Pancreas (tissue), 10 donors: ENCODE measurements at places on chromosomes 4 and X.
A peak's percentile ranks its signal among the peaks of the same experiment; 100 is the strongest.

DNA sequence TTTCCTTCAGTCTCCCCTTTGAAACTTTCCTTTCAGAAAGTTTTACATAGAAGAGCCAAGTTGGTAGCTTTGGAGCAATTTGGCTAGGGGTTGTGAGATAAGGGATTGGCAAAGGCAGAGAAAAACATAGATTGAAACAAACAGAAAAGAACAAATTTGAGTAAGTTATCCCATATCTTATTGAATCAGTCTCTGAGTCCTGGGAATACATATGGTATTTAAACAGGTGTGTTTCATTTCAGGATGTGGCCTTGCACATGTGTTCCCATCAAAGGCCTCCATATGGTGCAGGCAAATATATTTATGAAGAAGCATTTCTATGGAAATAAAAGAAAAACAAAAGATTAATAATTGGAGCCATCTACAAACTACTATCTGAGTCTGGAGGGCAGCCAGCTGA, 227.9 kb upstream of the ZFP42 start:
- no peak for DNase-seq

DNA sequence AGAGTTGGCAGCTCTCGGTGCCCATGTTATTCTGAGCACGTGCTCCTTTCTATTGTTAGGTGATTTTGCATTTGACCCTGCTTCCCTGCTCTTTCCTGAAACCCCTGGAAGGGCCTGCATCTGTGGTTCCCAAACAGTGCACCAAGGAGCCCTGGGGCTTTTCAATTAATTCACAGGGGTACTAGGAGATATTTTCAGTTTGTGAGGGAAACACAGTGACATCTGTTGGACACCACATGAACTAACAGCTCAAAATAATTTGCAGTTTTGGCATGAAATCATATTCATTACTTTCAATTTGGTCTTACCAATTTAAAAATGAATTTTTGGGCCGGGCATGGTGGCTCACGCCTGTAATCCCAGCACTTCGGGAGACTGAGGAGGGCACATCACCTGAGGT, 156.6 kb downstream of the GATB start:
- DNase-seq = no peak

DNA sequence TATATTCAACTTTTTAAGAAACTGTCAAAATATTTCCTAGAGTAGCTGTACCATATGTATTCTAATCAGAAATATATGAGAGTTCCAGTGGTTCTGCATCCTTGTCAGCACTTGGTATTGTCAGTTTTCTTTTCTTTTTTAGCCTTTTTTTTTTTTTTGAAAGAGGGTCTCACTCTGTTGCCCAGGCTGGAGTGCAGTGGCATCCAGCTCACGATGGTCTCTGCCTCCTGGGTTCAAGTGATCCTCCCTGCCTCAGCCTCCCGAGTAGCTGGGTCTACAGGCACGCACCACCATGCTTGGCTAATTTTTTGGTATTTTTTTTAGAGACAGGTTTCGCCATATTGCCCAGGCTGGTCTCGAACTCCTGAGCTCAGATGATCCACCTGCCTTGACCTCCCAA, 79.1 kb downstream of the ZFX start:
- no peak for DNase-seq

DNA sequence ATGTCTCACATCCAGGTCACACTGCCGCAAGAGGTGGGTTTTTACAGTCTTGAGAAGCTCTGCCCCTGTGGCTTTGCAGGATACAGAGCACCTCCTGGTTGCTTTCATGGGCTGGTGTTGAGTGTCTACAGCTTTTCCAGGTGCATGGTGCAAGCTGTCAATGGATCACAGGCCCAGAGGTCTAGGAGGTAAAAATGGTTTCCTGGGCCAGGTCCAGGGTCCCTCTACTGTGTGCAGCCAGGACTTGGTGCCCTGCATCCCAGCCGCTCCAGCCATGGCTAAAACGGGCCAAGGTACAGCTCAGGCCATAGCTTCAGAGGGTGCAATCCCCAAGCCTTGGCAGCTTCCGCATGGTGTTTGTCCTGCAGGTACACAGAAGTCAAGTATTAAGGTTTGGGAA, 434.1 kb upstream of the GALNT7 start:
- DNase-seq = no peak

DNA sequence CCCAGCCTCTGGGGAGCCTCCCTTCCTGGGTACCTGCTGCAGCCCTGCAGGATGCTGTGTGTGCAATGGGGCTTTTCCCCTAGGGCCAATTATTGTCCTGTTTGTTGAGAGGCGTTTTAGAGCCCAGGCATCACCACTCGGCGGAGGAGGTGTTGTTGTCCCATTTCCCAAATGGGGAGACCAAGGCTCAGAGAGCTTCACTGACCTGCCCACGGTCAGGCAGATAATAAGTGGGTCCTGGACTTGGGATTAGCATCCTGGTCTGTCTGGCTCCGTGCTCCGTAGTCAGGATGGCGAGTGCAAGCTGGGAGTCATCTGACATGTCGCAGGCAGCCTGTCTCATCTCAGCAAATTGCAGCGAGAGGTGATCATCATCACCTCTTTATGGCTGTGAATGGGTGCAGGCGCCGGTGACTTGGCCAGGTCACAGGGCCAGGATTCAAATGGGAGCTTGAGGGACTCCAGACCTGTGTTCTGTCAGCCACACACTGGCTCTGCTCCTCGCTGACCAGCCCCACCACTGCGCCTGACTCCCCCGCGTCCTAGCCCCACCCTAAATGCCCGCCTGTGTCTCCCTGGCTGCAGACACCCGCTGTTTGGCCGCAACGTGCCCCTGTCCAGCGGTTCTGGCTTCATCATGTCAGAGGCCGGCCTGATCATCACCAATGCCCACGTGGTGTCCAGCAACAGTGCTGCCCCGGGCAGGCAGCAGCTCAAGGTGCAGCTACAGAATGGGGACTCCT, 16.6 kb downstream of the HTRA3 start:
- DNase-seq = no peak

DNA sequence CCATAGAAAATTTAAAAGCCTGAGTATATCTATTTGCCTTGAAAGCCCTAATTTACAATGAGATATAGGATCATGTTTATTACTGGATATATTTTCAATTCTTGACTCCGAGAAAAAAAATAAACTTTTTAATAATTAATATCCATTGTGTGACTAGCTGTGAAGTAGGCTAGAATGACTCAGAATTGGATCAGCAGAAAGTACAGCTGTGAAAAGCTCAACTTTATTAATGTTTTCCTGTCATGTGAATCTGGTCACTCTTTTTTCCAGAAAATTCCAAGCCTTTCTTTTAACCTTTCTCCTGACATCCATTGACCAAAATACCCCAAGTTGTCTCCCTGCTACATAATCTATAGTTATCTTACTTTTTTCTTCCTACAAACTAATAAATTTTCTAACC, 171.8 kb upstream of the PACRGL start:
- DNase-seq = no peak

DNA sequence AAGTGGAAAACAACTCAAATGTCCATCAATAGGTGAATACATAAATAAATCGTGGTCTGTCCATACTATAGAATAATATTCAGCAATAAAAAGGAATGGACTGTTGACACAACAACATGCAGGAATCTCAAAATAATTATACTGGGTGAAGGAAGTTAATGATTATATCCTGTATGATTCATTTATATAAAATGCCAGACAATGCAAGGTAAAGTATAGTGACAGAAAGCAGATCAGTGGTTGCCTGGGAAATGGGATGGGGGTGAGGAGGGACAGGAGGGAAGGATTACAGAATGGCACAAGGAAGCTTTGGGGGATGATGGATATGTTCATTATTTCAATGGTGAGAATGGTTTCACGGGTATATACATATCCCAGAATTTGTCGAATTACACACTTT, 12.3 kb downstream of the PYURF start:
- no peak for DNase-seq

- no peak for DNase-seq
These were observed 182.0 kb downstream of the TENT5D start for GRCh38 chrX:80602036-80602860.

DNA sequence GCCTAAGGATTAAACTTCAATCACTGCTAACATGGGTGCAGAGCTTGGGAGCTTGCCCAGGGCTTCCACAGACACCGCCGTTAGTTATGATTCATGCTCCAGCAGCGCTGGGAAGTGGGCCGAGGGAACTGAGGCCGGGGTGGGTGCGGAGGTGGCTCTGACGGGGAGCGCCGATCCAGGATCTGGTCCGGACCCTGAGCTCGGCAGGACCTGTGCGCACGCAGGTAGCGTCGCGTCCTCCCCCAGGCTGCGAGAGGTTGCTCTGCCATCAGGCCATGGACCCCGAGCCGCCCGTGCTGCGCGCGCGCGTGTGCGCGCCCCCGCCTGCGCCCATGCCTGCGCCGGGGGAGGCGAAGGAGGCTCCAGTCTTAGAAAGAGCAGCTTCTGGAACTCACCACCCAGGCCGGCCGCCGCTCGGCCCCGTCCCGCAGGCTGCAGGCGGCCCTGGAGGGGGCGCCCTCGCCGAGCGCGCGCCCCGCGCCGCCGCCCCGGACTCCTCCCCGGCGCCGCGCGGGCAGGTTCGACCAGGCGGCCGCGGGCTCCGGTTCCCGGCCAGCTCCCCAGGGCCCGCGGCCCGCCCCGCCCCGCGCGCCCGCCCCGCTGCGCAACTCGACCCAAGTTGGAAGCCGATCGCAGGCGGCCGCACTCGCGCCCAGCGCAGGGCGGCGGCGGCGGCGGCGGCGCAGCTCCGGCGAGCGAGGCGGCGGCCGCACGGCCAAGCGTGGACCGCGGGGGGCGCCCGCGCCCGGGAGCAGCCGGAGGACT, 732 bp upstream of the ADRA2C start:
- peak; percentile 40 for DNase-seq

- no peak for DNase-seq
These were observed 183.6 kb downstream of the MGST2 start for GRCh38 chr4:139849219-139849618.

DNA sequence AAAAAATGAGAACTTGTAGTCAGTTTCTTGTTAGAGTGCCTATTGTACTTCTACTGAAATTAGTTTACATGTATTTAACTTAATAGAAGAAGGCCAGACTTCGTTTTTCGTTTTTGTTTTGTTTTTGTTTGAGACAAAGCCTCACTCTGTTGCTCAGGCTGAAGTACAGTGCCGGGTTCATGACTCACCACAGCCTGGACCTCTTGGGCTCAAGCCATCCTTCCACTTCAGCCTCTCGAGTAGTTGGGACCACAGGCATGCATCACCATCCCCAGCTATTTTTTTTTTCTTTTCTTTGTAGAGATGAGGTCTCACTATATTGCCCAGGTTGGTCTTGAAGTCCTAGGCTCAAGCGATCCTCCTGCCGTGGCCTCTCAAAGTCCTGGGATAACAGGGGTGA, 793.9 kb downstream of the ADGRL3 start:
- DNase-seq = no peak

DNA sequence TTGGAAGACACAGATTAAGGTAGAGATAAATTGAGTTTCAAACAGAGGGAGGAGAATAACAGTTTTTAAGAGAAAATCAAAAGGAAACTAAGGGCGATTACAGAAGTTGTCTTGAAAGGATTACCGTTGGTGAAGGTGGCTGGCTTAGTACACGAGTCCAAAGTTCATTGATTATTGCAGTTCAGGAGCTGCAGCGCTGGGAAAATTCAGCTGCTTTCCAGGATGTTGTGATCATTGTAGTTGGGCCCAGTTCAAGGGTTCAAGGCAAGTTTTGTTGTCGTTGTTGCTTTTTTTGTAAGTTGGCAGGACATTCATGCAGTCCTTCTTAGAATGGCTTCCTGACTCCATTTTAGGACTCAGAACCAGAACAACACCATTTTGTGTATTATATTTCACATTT, 461.7 kb downstream of the RAPGEF2 start:
- no peak for DNase-seq

- DNase-seq = no peak
These were observed 6.8 kb downstream of the PDS5A start for GRCh38 chr4:39970671-39971640.

GRCh38 chr4:8192748-8193738, 6.0 kb upstream of the SH3TC1 start:
- peak; percentile 68 for DNase-seq

DNA sequence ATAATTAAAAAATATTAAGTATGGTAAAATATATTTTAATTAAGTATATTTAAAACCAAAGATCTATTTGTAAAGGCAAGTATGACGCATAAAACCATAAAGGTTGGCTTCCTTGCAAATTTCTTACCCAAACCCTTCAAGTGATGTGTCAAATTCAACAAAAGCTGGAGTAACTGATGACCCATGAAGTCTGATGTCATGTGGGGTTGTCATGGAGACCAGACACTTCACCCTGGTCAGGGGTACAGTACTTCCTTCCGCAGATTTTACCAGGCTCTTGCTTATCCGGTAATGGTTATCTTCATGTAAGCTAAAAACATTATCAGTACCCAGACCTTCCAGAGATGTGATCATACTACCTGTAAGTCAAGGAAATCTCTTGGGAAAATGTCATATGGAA, 170.1 kb downstream of the WDFY3 start:
- no peak for DNase-seq

GRCh38 chr4:78748381-78748780, 27.8 kb upstream of the BMP2K start:
- DNase-seq = no peak

DNA sequence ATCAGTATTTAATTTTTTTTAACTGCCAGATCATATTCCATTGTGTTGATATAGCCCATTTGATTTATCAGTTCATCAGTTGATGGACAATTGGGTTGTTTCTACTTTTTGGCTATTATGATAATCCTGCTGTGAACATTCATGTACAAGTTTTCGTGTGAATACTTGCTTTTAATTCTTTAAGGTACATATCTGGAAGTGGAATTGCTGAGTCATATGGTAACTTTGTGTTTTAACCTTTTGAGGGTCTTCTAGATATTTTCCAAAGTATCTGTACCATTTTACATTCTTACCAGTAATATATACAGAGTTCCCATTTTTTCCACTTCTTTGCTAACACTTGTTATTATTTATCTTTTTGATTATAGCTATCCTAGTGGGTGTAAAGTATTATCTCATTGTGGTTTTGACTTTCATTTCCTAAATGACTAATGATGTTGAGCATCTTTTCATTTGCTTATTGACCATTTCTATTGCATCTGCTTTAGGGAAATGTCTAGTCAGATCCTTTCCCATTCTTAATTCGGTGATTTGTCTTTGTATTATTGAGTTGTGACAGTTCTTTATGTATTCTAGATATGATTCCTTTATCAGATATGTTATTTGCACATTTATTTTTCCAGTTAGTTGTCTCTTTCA, 75.2 kb upstream of the NUDT6 start:
- no peak for DNase-seq

- DNase-seq = no peak
These were observed 10.9 kb upstream of the SASH3 start for GRCh38 chrX:129768586-129769466.

- DNase-seq = no peak
These were observed 3.6 kb downstream of the UGT2B11 start for GRCh38 chr4:69210911-69211310.

- DNase-seq = no peak
These were observed 561.4 kb downstream of the ZIC3 start for GRCh38 chrX:138127314-138127713.

- no peak for DNase-seq
These were observed 35.6 kb downstream of the SH3BGRL start for GRCh38 chrX:81237516-81237915.

DNA sequence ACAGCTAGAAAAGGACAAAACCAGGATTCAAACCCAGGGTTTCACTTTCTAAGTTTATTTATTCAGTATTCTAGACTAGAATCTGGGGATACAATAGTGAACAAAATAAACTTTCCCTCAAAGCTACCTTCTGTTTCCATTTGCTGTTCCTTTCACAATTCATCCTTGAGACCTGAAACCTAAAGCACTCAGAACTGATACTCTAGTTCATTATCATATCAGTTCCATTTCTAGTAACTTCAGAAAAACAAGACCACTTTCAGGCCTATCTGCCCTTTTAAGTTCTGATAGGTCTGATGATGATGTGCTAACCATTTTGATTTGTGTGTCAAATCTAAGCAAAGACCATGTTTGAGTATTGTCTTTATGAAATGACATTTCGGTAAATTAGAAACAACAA, 7.8 kb upstream of the XK start:
- no peak for DNase-seq
